ENCODE measurements at places on chromosomes 12 and 14. TPM values are rescaled to one million over a fixed set of nuclear protein-coding genes. Genes with fewer than 3 reads are reported as not detected.

PDZRN4 gene
- total RNA-seq = 0.50 TPM

DNAJC22 gene
- 0.47 TPM for total RNA-seq

GRCh38 chr12:65325183-65325582 is 46.7 kb downstream of the MSRB3 start:
- no peak for DNase-seq

GRCh38 chr12:45355730-45356129 is 139.8 kb downstream of the ANO6 start:
- DNase-seq = no peak

DNA sequence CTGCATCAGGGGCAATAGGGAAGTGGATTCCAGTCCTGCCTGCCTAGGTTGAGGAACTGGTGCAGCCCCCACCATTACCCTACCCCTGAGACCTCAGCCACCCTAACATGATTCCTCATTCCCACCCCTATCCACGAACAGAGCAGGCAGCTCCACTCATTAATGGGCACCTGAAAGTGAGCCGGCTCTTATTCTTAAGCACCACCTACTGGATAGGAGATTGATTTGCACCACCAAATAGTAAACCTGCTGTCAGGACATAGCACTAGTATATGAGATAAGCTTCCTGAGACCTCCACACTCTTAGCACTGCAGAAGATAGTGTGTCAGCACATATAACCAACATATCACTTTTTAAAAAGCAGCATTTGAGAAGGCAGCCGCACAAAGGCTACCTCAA is 573.2 kb downstream of the SOX5 start:
- DNase-seq = no peak

DNA sequence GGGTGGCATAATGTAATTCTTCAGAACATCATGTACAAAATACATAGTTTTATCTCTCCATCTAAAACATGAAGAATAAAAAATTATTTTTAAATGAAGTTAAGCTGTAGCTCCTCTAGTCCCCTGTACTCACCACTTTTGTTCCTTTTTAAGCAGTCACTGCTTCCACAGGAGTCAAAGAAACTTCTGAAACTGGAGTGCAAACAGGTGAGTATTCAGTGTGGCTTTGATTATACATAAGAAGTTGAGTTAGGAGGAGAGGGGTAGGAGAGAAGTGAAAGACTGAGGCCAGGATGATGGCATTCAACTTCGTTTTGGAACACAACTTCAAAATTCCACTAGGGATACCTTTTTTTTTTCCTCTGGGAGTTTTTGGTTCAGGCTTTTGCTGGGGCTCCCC is 131.4 kb upstream of the CNTN1 start:
- DNase-seq = no peak

WASHC3 gene
- 39.4 TPM for total RNA-seq

CARMIL3 gene
- total RNA-seq = 0.62 TPM

DNA sequence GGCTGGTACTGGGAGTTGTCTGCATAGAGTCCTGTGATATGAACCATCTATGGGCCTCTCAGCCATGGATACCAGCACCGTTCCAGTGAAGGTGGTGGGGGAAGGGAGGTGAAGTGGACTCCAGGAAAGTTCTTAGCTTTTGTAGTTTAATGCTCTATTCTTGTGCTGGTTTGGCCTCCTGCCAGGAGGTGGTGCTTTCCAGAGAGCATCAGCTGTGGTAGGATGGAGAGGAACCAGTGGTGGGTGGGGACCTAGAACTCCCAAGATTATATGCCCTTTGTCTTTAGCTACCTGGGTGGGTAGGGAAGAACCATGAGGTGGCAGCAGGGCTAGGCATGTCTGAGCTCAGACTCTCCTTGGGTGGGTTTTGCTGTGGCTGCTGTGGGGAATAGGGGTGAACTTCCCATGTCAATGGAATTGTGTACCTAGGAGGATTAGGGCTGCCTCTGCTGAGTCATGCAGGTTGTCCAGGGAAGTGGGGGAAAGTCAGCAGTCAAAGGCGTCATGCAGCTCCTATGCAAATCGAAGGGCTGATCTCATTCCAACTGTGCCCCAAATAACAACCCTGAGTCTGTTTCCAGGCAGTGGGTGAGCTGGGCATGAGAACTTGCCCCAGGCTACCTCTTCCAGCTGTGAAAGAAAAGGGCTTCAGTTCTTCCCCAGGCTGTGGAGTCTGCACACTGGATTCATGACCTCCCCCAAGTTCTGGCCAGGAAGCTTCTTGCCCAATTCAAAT is 14.2 kb downstream of the GZMH start:
- DNase-seq = no peak

DNA sequence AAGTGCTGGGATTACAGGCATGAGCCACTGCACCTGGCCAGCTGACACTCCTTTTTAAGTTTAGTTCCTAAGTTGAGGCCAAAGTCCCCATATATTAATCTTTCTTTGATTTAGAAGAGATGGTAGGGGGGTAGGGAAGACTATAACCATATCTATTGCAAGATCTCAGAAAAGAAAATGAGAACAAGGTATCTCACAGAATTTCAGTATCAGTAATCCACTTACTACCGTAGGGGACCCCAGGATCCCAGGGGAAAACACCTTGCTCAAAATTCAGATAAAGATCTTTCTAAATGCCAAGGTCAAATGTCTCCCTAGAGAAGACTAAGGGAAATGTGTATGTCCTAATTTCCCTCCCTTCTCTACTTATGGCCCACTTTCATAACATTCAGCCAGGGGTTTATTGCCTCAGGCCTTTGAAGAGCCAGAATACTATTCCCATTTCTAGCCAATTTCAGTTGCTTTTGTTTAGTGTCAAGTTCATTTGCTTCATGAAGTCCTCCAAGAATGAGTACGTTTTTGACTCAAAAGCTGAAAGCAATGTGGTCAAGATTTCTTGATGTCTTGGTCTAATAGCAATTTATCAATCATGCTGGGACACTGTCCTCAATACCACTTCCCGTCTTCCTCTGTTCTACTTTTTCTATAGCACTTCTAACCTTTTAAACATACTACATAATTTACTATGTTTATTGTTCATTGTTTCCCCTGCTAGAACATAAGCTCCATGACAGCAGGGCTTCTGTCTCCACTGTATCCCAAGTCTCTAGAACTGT is 86.3 kb downstream of the DCAF5 start:
- DNase-seq = no peak

GRCh38 chr14:48723841-48724495 is 862.2 kb downstream of the RPS29 start:
- DNase-seq = no peak

CLEC7A gene
- 7.4 TPM for total RNA-seq

DNA sequence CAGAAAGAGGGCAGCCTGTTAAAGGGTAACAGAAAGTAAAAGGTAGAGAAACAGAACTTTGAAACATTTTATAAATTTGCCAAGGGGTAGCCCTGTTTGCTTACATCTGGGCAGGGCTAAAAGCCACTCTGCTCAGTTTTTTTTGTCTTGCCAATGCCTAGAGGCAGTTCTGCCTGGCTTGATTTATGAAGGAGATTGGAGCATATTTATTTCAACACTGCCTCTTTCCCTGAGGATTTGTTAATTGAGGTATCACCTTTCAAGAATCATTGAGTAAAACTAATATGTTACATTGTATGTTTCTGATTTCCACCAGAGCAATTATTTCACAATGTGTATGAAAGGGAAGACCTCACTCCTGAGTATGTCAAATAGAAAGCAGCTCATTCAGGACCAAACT is 160.8 kb downstream of the GXYLT1 start:
- no peak for DNase-seq

DNA sequence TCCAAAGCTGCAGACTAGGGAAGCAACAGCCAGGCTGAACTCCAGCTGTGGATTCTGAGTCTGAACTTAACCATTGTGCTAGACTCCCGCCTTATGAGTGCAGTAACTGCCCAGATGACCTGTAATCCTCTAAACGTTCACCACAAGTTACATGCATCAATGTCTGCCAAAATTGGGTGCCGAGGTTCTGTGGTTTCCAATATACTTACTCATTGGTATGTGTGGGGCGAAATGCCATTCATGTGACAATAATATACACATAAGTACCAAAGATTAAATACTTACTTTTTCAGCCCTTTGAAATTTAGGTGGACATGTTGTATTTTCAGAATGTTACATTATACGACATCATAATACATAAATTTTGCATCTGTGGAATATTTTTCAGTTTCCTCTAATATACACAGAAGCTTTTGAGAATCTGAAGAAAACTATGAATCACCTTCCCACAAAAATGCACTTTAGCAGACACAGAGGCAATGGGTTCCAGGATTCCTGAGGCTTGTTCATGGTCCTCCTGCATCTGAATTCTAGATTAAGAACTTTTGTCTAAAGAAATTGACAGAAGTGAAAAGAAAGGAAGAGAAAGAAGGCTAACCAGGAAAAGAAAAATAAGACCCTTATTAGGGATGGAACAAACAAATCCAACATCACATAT is 31.7 kb downstream of the GRIP1 start:
- DNase-seq = no peak

PKP2 gene
- 148 TPM for total RNA-seq

DNA sequence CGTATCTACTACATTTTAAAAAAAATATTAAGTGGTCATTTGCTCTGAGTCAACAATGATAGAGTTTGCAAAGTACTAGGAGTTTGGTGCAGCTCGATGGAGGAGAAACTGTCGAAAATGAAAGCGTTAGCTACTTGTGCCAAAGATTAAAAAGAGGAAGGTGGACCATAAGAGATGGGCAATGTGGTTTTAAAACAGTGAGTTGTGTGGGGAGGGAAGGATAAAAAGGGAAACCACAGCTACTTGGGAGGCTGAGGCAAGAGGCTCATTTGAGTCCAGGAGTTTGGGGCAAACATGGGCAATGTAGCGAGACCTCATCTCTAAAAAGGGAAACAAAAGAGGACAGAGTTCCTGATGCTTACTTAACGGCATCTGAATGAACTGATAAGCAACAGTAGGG is 18.2 kb upstream of the STRAP start:
- DNase-seq = no peak

DNA sequence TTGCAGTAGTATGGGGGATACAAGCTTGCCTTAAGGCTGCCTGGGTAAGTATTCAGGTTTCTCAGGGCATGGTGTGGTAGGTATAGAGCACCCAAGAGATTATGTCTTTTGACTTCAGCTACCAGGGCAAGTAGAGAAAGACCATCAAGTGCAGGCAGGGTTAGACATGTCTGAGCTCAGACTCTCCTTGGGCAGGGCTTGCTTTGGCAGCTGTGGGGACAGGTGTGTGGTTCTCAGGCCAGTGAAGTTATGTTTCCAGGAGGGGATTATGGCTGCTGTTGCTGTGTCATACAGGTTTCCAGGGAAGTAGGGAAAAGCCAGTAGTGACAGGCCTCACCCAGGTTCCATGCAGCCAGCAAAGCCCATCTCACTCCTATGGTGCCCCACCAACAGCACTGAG is 1040.4 kb downstream of the FLRT2 start:
- DNase-seq = no peak

- no peak for DNase-seq
Observed at GRCh38 chr14:100603341-100604120, 16.3 kb upstream of the BEGAIN start.

- no peak for DNase-seq
Observed at GRCh38 chr12:15214851-15215601, 6.2 kb downstream of the RERG start.

DNA sequence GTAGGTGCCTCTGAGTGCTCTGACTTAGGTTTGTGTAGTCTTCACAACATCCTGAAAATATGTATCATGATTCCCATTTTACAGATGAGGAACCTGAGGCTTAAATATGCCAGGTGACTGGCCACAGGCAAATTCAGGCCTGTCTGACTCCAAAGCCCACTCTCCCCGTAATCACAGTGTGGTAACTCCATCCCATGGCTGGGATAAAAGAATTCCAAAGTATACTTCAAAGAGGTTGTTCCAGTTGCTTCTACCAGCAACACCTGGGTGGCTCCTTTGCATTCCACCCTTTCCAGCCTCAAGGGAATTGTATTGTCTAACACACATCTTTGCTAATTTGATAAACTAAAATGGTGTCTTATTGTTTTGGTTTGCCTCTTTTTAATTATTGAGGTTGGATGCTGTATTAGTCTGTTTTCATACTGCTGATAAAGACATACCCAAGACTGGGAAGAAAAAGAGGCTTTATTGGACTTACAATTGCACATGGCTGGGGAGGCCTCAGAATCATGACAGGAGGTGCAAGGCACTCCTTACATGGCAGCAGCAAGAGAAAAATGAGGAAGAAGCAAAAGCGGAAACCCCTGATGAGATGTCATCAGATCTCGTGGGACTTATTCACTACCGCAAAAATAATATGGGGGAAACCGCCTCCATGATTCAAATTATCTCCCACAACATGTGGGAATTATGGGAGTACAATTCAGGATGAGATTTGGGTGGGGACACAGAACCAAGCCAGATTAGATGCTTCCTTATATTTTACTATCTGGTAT is 9.9 kb upstream of the CHST11 start:
- no peak for DNase-seq

DNA sequence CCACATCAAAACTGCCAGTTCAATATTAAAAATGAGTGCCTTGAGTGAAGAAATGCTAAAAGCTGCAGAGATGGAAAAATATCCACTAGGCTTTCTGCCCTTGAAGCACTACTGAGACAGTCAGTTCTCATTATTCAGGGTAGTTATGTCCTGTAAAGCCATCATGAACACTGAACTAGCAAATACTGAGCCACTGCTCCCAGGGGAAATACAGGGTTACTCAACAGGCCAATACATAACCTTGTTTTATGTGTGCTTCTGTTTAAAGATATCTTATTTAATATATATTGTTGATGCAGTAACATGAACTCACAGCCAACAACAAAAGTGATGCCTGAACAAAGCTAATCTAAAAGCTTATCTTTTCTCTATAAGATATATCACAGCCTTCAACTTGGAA is 3.3 kb downstream of the RAD52 start:
- no peak for DNase-seq

GRCh38 chr12:111881716-111882115 is 39.7 kb downstream of the MAPKAPK5 start:
- no peak for DNase-seq

GRCh38 chr12:81465876-81466275 is 293.3 kb downstream of the PPFIA2 start:
- DNase-seq = no peak

LHX5 gene
- not detected for total RNA-seq

Measured in left cardiac atrium (tissue), 4 donors.